ENCODE measurements at places on chromosomes 16 and 17. TPM values are rescaled to one million over a fixed set of nuclear protein-coding genes. Genes with fewer than 3 reads are reported as not detected.

KRTAP9-8 gene
- total RNA-seq = not detected

SMIM5 gene
- 0.27 TPM for total RNA-seq

KRT24 gene
- not detected for total RNA-seq

MYO1C gene
- 94.4 TPM for total RNA-seq

SLFN12L gene
- 0.23 TPM for total RNA-seq

AOC3 gene
- 20.7 TPM for total RNA-seq

GALK1 gene
- 28.1 TPM for total RNA-seq

MLX gene
- 28.1 TPM for total RNA-seq

STAC2 gene
- total RNA-seq = 3.9 TPM

- H3K4me1 ChIP-seq = no peaks in the 10 kb centered on the region
- no peaks in the 10 kb centered on the region for H3K36me3 ChIP-seq
- H3K4me3 ChIP-seq = no peak overlapping the region
- no peaks in the 10 kb centered on the region for H3K27me3 ChIP-seq
- DNase-seq = no peak
Observed at GRCh38 chr17:81298991-81299738, 4.1 kb upstream of the SLC38A10 start.

- no peaks in the 10 kb centered on the region for H3K4me1 ChIP-seq
- peaks cover 8% of the 10 kb centered on the region for H3K27me3 ChIP-seq
- no peak overlapping the region for H3K27ac ChIP-seq
- no peaks in the 10 kb centered on the region for H3K36me3 ChIP-seq
- no peak overlapping the region for H3K4me3 ChIP-seq
Observed at GRCh38 chr16:49351096-49351487, 22.5 kb upstream of the C16orf78 start.

DNA sequence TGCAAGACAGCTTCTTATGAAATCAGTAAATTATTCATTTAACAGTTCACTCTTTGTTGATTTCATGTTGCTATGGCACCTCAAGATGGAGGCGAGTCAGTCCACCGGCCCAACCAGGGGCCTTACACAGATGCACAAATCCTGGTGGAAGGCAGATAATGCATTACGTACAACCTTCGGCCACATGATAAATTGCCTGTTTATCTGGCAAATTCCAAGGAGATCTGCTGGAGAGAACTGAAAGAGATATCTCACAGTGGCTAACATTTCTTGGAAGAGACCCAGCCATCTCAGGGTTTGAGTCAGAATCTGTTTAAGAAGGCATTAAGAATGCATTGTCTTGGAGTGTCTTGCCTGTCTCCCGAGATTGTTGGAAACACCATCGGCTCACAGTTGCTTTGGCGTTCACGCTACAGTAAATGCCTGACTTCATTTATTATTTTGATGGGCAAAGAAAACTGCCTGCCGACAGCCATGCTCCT, 225.6 kb downstream of the MSI2 start:
- DNase-seq = no peak
- H3K27ac ChIP-seq = no peak overlapping the region
- H3K4me3 ChIP-seq = no peak overlapping the region
- no peaks in the 10 kb centered on the region for H3K27me3 ChIP-seq
- no peaks in the 10 kb centered on the region for H3K36me3 ChIP-seq
- peaks cover 8% of the 10 kb centered on the region for H3K4me1 ChIP-seq

- no peaks in the 10 kb centered on the region for H3K4me1 ChIP-seq
- peak overlapping the region; percentile 2 for H3K27ac ChIP-seq
- H3K4me3 ChIP-seq = no peak overlapping the region
- peaks cover 3% of the 10 kb centered on the region for H3K27me3 ChIP-seq
- no peaks in the 10 kb centered on the region for H3K36me3 ChIP-seq
Observed at GRCh38 chr16:86158688-86159360, 259.9 kb downstream of the IRF8 start.

DNA sequence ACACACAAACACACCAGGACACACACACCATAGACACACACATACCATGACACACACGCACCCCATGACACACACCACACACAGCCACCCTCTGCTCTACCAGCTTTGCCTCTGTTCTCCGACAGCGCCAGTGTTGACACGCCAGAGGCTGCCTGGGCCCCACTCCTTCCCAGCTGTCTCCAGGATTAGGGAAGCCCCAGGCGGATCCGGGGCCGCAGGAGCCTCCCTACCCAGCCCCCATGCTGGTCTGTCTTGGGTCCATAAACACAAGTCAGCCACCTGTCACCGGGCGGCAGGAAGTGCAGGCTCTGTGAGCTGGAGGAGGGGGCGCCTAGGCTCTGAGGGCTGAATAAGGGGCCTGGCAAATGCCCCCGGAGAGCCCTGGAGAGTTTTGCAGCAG, 10.5 kb downstream of the TBC1D16 start:
- peak overlapping the region; percentile 88 for H3K27ac ChIP-seq
- H3K4me3 ChIP-seq = no peak overlapping the region
- H3K27me3 ChIP-seq = no peaks in the 10 kb centered on the region
- H3K4me1 ChIP-seq = peaks cover 32% of the 10 kb centered on the region
- no peaks in the 10 kb centered on the region for H3K36me3 ChIP-seq

DNA sequence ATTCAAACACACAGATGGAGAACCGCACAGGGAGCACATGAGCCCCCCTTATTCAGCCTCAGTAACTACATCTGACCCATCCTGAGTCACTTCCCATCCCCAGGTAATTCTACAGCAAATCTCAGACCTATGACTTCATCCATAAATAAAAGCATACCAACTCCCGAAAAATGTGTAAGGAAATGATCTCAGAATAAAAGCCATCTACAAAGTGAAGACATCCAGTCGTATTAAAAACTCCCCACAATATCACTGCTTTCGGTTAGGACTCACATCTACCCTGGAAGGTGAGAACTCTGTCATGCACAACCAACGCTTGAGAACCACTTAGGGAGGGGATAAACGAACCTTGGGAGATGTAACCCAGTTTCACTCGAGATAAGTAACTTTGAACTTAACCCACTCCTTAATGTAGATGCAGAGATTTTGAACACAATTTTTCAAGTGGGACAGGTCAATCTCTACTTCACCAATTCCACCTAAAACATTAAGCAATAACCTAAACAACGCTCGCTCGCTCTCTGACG, 1.3 kb downstream of the USP36 start:
- no peak for DNase-seq
- peaks cover 9% of the 10 kb centered on the region for H3K4me1 ChIP-seq
- H3K27ac ChIP-seq = peak overlapping the region; percentile 97

GRCh38 chr16:87407511-87408112, 15.5 kb downstream of the MAP1LC3B start:
- DNase-seq = no peak
- no peak overlapping the region for H3K27ac ChIP-seq

DNA sequence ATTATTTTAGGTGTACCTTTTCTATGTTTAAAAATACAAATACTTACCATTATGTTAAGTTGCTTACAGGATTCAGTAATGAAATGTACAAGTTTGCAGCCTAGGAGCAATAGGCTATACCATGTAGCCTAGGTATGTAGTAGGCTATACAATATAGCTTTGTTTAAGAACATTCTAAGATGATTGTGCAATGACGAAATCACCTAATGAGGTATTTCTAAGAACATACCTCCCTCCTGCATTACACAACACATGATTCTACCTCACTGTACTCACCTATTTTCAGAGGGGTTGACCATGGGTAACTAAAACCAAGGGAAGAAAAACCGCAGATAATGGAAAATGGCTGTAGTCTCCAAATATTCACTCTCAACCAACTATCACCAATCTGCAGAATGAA, 35.3 kb upstream of the TBC1D3K start:
- no peaks in the 10 kb centered on the region for H3K27me3 ChIP-seq
- DNase-seq = no peak
- no peaks in the 10 kb centered on the region for H3K36me3 ChIP-seq
- no peak overlapping the region for H3K4me3 ChIP-seq
- no peak overlapping the region for H3K27ac ChIP-seq
- no peaks in the 10 kb centered on the region for H3K4me1 ChIP-seq

DNA sequence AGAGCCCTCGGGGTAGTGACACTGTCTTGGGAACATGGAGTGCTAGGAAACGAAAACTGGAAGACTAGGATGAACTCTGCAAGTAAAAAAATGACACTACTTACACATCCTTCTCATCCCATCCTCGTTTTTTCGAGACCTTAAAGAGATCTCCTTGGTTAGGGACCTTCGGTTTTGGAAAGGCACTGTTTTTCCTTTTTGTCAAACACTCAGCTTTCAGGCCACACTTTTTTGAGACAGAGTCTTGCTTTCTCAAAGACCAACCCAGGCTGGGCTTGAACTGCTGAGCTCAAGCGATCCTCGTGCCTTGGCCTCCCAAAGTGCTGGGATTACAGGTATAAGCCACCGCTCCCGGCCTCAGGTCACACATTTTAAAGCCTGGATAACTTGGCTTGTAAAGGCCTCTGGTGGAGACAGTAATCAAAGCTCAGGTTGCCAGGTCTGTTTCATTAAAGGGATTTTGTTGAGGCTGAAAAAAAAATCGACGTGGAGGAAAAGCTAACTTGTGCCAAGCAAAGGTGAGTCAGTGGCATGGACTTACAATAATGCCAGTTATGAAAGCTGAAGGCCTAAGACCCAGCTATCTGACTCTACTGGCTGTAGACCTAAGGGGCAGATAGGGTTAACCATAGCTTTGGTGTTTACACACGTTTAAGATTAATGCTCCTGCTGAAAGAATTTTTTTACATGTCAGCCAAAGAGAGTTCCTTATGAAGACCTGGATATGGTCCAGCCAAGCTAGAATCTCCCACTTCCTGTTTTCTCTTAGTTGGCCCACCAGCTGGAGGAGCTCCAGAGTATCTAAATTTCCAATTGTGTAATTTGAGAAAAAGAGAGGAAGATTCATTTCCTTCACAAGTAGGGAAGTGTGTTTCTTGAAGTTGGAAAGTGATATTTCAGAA, 823 bp downstream of the NBR1 start:
- H3K4me1 ChIP-seq = peaks cover 3% of the 10 kb centered on the region
- no peaks in the 10 kb centered on the region for H3K27me3 ChIP-seq
- no peaks in the 10 kb centered on the region for H3K36me3 ChIP-seq
- DNase-seq = peak; percentile 48

DNA sequence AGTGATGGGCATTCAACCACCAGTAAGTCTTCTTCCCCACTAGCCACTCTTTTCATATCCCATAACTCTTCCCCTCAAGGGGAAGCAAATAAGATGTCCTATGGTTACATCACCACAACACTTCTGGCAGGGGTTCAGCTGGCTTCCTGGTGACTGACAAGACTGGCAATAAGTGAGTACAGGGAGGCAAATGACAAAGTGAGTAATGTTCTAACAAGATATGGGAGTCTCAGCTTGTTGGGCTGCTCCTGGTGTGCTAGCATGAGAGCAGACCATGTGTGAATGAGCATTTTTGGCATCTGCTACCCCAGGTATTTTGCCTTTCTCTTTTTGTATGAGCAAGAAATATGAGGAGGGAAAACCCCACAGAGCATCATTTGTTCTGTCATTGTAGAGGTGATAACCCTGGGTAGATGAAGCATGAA, 9.9 kb downstream of the TMIGD1 start:
- no peak overlapping the region for H3K4me3 ChIP-seq
- H3K36me3 ChIP-seq = no peaks in the 10 kb centered on the region
- H3K27ac ChIP-seq = no peak overlapping the region
- no peaks in the 10 kb centered on the region for H3K4me1 ChIP-seq
- DNase-seq = no peak
